ENCODE measurements at places on chromosomes 2 and 18.

GRCh38 chr18:9482790-9483189, 7.5 kb downstream of the RALBP1 start:
- no peak for DNase-seq

DNA sequence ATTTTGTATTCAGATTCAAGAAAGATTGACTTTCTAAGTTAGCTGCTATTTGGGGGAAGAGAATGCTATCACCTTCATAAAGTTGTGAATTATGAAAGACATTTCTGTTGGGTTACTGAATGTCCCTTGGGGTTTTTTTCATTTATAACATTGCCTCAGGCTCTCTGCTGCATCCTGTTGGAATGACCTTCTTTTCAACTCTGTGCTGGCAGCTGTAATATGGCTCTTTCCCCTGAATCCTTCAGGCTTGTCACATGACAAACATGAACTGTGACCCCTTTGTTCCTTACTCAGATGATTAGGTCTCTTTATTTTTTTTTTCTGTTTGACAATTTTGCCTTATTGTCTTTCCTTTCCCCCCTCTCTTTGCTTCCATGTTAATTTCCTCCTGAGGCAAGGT, 159.8 kb downstream of the TAF4B start:
- DNase-seq = peak; percentile 41

DNA sequence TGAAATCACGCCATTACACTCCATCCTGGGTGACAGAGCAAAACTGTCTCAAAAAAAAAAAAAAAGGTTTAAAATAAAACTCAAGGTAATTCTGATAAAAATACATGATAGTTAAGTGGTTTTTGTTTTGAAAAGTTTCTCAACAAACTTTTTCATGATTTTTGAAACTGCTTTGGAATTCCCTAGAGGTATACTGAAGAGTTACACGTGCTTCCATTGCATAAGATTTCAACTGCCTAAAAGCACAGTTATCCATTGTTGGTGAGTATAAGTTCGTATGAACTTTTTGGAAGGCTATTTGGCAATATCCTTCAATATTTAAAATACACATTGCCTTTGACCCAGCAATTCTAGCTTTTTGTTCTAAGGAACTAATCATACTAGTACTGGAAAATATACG, 74.9 kb downstream of the USP34 start:
- DNase-seq = no peak

DNA sequence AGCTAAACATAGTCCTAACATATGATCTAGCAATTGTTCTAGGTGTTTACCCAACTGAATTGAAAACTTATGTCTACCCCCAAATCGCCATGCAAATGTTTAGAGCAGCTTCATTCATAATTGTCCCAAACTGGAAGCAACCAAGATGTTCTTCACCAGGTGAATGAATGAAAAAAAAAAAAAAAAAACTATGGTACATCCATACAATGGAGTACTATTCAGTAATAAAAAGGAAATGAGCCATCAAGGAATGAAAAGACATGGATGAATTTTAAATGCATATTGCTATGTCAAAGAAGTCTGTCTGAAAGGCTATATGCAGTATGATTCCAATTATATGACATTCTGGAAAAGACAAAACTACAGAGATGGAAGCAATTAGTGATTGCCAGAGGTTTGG, 98.6 kb upstream of the ITPRID2 start:
- no peak for DNase-seq

DNA sequence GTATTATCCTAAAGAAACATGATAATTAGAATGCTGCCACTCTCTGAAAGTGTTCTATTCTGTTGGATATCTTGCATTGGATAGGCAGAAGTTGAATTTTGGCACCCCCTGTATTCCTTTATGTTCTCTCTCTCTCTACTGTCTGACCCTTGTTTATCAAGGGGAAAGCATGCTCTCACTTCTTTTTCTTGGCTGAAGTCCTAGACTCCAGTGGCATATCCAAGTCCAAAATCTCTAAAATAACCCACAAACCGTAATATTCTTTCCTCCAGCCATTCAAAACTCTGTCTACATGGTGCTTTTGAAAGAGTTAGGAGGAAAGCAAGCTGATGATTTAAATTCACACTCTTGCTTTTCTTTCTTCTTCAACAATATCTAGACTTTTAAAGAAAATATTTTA, 669.7 kb downstream of the TDRD15 start:
- no peak for DNase-seq

- DNase-seq = no peak
Measured at GRCh38 chr2:220512419-220512818, 885.0 kb downstream of the SLC4A3 start.

DNA sequence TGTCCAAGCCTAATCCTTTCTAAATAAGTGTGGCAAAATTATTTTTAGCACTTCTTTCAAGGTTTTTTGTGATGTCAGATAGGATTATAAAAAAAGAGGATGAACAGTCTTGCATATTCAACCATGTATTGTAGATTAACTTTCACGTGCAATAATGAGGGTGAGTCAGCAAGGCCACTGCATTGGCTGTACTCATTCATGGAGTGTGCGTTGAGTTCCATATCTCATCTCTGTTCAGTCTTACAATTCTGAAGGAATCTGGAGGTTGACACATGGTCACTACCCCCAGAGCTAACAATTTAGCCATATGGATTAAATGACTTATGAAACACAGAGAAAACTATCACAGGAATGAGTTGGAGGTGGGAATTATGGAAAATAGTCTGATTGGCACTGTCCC, 810.5 kb downstream of the SLC4A3 start:
- DNase-seq = no peak

GRCh38 chr2:27830656-27831055, 59.1 kb downstream of the MRPL33 start:
- no peak for DNase-seq

GRCh38 chr2:170155022-170155722, 22.8 kb upstream of the MYO3B start:
- no peak for DNase-seq

DNA sequence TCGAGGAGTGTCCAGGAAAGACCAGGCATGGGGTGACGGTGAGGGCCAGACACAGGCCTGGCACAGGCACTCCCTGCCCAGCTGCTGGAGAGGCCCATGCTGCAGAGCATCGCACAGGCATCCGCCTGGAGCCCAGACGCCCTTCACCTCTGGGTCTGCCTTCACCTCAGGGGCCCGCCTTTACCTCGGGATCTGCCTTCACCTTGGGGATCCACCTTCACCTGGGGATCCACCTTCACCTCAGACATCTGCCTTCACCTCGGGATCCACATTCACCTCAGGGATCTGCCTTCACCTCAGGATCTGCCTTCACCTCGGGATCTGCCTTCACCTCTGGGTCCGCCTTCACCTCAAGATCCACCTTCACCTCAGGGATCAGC, 7.7 kb downstream of the KIF1A start:
- no peak for DNase-seq

DNA sequence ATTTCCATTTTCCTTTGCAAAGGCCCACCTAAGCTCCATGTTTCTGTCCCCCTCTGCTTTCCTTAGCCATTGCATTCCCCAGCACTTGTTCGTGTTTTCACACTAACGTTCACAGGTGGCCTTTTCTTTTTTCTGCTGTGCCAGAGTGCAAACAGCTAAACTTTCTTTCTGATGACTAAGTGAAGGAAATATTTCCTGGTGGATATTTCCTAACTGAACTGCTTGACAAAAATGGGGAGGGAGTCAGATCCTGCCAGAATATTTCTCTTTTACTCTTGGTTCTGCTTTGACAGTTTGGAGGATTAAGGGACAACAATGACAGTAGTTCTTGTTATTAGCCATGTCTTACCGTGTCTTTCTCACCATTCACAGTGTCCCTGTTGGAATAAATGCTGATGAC, 344.0 kb downstream of the ARHGAP15 start:
- DNase-seq = no peak

GRCh38 chr18:13520306-13520705, 206.1 kb downstream of the FAM210A start:
- peak; percentile 47 for DNase-seq

GRCh38 chr2:73033142-73033765, 38.3 kb downstream of the SFXN5 start:
- DNase-seq = no peak

- DNase-seq = no peak
Measured at GRCh38 chr18:52499644-52500043, 159.6 kb downstream of the DCC start.

DNA sequence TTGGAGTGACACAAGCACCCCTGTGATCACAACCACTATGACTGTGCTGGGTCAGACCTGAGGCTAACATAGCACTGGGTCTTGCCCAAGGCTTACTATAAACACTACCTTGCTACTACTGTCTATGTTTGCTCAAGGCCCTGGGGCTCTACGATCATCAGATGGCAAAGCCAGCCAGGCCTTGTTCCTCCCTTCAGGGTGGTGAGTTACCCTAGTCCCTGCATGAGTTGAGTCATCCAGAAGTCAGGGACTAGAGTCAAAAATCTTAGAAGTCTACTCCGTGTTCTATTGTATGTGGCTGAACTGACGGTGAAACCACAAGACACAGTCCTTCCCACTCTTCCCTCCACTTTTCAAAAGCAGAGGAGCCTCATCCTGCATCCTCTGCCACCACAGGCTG, 551.2 kb upstream of the FSIP2 start:
- DNase-seq = no peak

DNA sequence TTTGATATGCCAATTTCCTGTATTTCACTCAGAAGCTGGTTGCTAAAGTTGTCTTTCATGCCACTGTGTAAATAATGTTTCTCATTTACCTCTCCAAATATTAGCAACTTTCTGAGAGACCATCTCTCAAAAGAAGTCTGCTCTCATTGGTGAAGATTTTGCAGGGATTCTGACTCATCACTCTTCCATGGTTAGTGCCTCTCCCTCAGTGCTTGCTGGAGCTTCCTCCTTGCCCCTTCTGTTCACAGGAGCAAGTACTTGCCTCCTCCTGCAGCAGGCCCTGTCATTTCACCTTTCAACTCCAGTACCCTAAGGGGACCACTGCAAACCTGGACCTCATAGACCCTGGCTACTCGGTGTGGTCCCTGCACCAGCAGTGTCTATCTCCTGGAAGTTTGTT, 168.8 kb downstream of the ZNF385B start:
- DNase-seq = no peak

DNA sequence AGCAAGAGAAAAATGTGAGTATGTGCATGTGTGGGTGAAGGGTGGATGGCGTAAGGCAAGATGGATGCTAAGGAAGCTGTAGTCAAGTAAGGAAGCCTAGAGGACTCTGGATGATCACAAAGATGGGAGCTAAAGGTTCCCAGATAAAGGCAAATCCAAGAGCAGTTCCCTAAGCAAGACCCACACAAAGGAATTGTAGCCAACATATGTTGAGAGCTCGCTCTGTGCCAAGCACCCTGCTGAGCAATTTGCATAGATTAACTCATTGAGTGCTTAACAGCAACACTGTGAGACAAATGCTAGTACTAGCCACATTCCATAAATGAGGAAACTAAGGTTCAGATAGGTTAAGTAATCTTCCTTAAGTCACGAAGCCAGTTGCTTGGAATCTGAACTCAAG, 132.6 kb downstream of the C1D start:
- no peak for DNase-seq

DNA sequence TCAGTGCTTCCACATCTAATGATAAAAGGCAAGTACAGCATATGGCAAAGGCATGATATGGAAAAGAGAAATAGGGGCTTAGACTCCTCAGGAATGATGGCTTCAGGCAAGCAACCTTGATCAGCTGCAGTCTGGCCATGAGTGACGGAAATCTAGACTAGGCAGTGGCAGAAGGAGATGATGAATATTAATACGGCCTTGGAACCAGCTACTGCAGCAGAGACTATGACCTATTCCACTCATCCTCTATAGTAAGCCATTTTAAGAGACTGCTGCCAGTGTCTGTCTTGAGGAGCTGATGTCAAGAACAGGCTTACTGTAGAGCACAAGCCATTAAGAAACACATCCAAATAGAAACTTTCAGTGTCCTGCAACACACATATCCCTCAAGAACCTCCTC, 23.7 kb downstream of the ASXL2 start:
- no peak for DNase-seq

DNA sequence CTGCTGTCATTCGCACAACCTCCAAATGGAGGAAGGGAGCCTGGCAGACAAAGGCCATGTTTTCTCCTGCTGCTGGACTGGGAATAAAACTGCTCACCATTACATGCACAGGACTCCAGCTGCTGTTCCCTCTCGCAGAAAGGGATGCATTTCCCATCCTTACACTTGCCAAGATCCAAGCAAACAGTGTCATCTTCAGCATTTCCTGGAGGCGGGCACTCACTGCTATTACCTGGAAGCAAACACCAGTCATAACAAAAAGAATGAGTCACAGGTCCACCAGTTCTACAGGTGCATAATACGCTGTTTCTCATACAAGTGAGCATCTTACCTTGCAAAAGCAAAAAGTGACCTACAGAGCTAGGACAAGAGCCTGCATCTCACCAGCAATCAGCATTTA, 22.7 kb downstream of the IAH1 start:
- DNase-seq = no peak

- no peak for DNase-seq
Measured at GRCh38 chr2:138201286-138201685, 237.0 kb downstream of the HNMT start.

- DNase-seq = no peak
Measured at GRCh38 chr2:824954-825353, 125.7 kb upstream of the SNTG2 start.

DNA sequence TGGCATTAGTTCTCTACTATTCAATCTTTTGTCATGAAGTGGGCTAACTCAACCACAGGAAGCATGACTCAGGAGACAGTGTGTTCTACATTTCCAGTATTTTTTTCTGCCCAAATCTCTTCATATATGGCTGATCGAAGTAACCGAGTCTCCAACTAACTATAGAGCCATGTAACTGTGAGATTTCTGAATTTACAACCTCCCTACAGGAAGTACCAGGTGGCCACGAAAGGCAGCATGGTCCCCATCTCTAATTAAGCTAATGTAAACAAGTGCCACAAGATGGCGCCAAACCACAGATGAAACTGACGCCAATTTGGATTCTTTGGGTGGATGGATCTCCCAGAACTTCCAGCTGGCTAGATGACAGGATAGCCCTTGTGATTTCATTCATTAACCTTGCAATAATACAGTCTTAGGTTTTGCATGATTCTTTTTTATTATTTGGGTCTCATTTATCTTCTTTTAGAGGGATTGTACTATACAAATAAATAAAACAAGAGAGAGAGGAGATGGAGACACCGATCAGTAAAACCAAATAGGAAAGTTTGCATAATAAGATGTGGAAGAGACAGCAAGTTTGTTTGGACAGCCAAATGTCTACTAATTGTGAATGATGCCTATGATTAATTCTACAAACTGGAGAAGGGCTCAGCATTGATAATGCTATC, 18.3 kb upstream of the ARHGAP15 start:
- DNase-seq = no peak

DNA sequence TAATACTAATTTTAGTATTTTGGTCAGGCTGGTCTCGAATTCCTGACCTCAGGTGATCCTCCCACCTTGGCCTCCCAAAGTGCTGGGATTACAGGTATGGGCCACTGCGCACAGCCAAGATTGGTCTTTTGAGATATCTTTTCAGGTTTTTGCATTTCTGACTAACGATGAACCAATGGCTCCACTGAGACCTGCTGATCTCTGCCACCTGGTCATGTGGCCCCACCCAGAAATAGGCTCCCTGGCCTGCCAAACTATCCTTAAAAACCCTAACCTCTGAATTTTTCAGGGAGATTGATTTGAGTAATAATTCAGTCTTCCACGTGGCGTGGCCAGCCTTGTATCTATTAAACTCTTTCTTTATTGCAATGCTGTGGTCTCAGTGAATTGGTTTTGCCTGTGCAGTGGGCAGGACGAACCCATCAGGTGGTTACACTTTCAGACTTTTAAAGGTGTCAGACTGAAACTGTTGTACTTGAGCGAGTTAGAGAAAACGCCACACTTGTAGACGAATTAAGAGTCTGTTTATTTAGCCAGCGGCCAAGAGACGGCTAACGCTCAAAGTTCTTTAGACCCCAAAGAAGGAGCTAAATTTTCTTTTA, 85.8 kb upstream of the MSH6 start:
- no peak for DNase-seq

- DNase-seq = no peak
Measured at GRCh38 chr2:51959696-51960095, 927.8 kb upstream of the NRXN1 start.
